ENCODE measurements at places on chromosomes 2 and 18. TPM values are rescaled to one million over a fixed set of nuclear protein-coding genes. Genes with fewer than 3 reads are reported as not detected.
A peak's percentile ranks its signal among the peaks of the same experiment; 100 is the strongest.

CPO gene
- not detected for total RNA-seq

ANTXR1 gene
- total RNA-seq, result 137 TPM

GCKR gene
- not detected for total RNA-seq

GAL3ST2 gene
- total RNA-seq, result 2.2 TPM

ST3GAL5 gene
- total RNA-seq, result 10.4 TPM

MYCN gene
- 2.2 TPM for total RNA-seq

PLA2R1 gene
- 18.3 TPM for total RNA-seq

GLS gene
- total RNA-seq, result 729 TPM

TOGARAM2 gene
- total RNA-seq, result 1.4 TPM

SP9 gene
- total RNA-seq, result not detected

IRS1 gene
- 15.2 TPM for total RNA-seq

GRCh38 chr2:103132536-103133217 lies 370.8 kb downstream of the TMEM182 start:
- no peak for DNase-seq

DNA sequence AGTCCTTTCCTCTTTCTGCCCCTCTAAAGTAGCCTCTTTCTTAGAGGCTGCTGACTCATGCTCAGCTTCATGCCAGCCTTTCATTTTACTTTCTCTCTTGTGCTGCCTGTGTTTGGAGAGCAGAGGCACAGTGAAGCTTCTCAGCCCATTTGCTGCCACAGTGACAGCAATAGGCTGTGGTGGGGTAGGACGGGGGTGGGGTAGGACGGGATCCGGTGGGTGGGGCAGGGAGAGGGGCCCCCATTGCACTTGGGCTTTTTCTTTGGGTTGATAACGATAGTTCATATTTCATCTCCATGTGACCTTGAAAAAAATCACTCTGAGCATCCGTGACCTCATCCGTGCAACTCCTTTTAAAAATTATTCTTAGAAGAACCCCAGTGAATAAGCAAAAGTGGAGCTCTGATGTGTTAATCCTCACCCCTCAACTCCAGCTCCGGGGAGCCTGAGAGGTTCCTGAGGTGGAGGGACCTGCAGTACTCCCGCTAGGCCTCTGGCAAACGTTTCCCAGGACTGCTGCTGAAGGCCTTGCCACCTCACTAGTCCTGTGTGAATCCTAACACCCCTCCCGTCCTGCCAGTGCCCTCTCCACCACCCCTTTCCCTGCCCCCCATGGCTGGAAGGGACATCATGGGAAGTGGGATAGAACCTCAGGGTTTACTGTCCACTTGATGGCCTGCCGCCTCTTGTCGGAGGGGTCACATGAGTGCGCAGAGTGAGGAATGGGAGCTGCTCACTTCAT lies 70.8 kb downstream of the INPP4A start:
- peak; percentile 65 for DNase-seq

GRCh38 chr2:148622366-148622765 lies 22.2 kb upstream of the EPC2 start:
- peak; percentile 8 for DNase-seq

DNA sequence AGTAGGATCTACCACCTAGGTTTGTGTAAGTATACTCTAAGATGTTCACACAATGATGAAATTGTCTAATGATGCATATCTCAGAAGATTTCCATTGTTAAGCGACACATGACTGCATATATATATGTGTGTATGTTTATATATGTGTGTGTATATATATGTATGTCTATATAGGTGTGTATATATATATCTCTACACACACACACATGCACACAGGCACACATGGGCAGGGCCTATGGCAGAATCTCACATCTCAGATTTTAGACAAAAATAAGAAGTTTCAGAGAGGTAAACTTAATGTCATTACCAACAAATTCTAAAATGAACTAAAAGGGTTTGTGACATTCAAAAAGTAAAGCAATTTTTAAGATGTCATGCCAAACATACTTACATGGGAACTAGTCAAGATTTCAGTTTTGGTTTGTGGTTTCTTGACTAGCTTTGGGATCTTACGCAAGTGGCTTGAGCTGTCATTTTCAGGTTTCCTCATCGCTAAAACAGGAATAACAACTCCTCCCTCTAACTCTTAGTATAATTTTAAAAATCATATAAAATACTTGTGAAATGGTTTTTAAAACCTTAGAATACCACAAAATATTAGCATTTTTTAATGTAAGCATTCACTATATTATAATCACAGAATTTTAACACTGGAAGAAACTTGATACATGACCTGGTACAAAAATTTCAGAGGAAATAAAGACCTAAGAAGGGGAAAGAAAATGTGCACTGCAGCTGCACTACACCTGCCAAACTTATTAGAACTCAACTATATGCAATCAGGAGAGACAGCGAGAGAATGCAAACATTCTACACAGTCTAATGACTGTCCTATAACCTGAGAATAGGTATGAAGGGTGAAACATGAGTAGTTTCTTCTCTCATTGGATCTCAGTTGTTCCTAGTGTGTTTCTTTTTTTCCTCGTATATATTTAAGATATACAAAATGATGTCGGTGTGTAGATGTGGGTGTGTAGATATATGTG lies 75.7 kb downstream of the TTC21B start:
- DNase-seq, result no peak

- DNase-seq, result no peak
Observed at GRCh38 chr2:240139666-240140393, 628 bp downstream of the OTOS start.

DNA sequence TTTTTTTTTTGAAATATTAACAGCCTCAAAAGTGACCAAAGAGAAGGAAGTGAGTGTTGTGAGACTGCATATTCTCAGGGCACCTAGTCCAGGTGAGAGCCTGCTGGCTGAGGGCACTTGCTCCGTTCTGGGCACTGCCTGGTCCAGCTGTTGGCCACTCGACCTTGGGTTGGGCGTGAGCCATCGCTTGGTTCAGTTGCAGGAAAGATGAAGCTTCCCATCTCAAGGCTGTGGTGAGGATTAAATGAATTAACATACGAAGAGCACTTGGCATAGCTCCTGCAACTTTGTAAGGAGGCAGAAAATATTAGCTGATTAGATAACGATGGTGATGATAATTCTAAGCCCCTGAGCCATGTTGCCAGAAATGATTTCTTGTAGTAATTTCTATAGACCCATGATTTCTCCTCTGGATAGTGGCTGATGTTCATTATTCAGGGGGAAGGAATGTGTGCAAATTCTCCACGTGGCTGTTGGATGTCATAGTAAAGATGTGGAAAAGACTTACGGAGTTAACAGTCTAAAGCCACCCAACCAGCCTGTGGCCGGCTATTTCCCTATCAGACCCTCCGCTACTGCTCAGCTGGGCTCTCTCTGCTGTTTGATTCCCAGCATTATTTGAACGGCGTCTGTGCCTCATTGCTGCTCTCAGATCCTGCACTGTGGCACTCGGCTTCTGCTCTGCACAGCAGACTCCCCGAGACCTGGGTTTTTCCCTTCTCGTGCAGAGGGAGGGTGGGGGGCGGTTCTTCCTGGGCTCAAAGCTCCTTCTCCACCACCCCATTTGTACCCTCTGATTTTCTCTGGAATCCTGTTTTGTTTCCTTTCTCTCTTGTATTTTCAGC lies 221.1 kb downstream of the GALR1 start:
- DNase-seq, result peak; percentile 65

DNA sequence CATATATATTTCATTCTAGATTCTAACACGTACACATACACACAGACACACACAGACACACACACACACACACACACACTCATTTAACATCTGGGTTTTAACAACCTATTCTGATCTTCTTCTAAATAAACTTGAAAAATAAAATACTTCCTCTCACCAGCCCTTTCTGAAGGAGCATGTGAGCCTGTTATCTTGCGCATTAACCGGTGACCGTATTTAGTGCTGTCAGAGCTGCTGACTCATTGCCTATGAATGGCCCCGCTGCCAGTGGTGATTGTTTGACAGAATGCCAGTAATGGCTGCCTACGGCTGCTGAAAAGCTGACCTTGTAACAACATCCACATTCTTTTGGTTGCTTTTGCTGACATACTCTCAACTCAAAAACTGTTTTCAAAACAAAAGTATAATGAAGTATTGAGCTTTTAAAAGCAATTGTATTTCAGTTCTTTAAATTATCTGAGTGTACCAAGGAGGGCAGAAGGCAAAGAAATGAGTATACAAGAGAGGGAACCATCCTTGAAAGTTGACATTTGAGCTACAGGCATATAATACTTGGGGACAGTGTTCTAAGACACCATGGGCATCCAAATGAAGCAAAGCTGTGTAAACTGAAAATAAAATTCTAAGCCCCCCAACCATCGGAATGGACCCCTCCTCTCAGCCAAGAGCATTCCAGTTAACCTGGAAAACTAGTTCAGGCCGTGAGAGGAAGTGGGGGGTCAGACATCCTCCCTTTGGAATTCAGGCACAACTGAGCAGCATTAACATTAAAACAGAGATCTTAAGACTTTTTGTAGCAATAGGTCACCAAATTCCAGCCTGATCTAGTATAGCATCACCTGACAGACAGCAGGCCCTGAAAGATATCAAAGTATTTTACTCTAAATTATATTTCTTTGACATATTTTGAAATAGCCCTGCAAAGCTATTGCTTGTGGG lies 50.2 kb upstream of the DTNA start:
- peak; percentile 97 for DNase-seq

DNA sequence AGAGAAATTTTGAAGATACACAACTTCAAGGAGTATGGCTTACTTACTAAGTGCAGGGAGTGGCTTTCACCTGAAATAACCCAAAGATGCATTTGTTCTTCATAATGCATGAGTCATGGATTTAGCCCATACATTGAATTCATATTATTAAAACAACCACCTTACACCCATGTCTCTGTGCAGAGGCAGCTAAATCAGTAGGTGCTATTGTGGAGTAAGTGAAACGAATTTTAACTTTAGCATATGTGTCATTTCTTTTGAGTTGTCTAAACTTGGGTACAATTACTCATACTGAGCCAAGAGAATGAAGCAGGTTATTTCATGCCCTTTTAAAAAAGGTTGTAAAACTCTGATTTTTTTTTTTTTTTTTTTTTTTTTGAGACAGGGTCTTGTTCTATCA lies 11.0 kb upstream of the ANKRD29 start:
- no peak for DNase-seq

DNA sequence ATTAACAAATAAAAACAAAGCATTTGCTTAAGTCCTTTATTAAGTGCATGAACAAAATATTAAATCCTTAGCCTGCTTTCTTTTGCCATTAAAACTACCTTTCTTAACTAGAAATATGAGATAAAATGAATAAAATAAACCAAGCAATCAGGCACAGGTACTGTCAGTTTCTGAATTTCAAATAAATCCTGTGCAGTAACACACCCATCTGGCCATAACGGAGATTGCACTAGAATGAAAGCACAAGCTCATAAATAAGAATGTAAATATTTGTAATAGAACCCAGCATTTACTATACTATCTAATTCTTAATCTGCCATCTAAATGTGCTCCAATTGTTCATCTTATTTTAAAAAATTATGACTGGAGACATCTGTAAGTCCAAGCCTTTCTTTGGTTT lies 31.9 kb downstream of the PRKRA start:
- no peak for DNase-seq

- DNase-seq, result no peak
Observed at GRCh38 chr18:59484131-59484530, 125.1 kb upstream of the LMAN1 start.

Data from umbilical cord (tissue), 2 donors.